PC-3 (cell line): ENCODE measurements at places on chromosomes 4 and X.

DNA sequence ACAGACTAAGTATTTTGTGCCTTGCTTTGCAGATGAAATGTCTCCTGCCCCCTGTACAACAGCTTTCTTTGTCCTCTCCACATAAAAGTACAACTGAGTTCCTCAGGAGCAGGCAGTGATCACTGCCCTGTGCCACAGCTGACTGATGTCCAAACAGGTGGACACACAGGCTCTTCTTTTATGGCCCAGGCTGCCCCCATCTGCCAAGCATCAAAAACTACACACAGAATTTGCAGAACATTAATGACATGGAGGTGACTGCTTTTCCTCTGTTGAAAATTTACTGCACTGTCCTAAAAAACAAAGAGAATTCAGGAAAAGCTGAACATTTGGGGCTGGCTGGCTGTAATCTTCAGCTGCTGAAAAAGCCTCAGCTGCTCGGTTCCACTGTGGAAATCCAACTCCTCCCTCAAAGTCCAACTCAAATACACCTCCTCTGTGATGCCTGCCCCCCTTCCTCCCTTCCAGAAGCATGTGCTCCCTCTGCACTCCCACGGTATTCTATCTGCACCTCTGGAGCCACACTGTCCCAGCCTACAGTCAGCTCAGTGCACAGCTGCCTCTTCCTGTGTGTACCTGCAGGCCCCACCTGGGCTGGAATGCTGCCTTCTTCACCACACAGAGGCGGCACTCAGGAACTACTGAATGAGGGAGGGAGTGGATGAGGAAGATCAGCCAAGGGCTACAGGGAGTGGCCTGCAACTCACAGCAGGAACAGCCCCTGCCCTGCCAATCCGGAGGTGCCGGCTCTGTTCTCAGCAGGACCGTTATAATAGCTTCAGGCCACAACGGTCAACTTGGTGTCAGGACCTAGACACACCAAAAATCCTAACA is 10.3 kb downstream of the AFAP1 start:
- H3K4me1 ChIP-seq = peaks cover 31% of the 10 kb centered on the region
- H3K27ac ChIP-seq = peak overlapping the region; percentile 15
- no peaks in the 10 kb centered on the region for H3K27me3 ChIP-seq
- H3K4me3 ChIP-seq = 0 out of 2 replicates have a peak overlapping the region, but pooled peaks have one; percentile 5

DNA sequence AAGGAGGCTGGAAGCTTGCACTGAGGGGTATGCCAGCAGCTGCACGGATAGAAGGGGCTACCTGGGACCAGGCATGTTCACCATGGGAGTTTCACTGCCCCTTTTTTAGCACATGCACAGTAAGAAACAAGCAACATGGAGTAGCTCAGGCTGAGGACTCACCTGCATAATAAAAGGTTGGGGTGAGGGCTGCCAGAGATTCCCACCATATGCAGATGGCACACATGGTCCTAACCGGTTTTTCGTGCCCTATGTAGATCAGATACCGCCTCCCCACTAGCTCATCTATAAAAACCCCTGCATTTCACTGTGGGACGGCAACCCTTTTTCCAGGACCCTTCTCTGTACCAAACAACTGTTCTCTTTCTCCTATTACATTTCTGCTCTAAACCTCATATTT is 97.0 kb upstream of the LANCL3 start:
- DNase-seq = no peak
- no peak overlapping the region for H3K27ac ChIP-seq
- H3K27me3 ChIP-seq = no peaks in the 10 kb centered on the region
- H3K4me3 ChIP-seq = no peak overlapping the region

GRCh38 chrX:137287191-137287590 is 253.4 kb upstream of the GPR101 start:
- no peak for DNase-seq
- H3K4me1 ChIP-seq = no peaks in the 10 kb centered on the region
- H3K27me3 ChIP-seq = peaks cover 8% of the 10 kb centered on the region; the same call in 1 of the 2 replicates
- no peak overlapping the region for H3K4me3 ChIP-seq
- no peaks in the 10 kb centered on the region for H3K36me3 ChIP-seq
- no peak overlapping the region for H3K27ac ChIP-seq

GRCh38 chr4:29309050-29309449 is 1411.1 kb upstream of the PCDH7 start:
- H3K4me3 ChIP-seq = no peak overlapping the region
- H3K27me3 ChIP-seq = no peaks in the 10 kb centered on the region
- peak; percentile 90 for DNase-seq

DNA sequence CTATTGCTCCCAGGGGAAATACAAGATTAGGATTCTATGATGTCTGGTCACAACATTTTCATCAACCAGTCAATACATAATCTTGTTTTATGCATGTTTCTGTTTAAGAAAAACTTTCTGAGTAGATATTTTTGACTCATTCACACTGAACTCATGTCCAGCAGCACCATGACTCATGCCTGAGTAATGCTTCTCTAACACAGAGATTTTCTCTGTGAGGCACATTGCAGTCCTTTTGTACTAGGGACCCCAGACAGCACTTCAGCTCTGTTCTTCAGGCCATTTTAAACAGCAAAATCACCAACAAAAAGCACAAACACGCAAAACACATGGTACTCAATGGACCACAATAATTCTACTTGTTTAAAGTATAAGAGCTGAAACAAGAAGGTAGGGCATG is 83.6 kb downstream of the MXRA5 start:
- H3K4me1 ChIP-seq = peaks cover 8% of the 10 kb centered on the region
- H3K36me3 ChIP-seq = no peaks in the 10 kb centered on the region
- peak; percentile 63 for DNase-seq
- H3K27ac ChIP-seq = no peak overlapping the region

DNA sequence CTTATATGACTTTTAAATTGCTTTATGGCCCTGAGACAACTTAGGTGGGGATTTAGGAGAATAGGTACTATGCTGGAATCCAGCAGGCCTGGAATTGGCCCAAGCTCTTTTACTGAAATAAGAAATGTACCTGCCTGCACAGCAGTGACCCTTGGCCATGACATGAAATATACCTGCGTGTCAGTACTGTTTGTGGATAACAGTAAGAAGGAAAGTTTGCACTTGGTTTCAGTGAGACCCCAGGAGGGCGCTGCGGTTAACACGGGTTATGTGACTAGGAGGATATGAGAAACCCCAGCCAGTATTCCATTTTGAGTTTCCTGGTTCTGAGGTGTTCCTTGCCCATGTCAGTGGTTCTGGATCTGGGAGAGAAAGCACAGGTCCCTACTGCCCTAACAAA is 5.3 kb downstream of the MTM1 start:
- no peaks in the 10 kb centered on the region for H3K27me3 ChIP-seq

GRCh38 chrX:13059637-13060499 is 15.4 kb upstream of the FAM9C start:
- H3K4me3 ChIP-seq = no peak overlapping the region
- no peaks in the 10 kb centered on the region for H3K27me3 ChIP-seq
- H3K27ac ChIP-seq = peak overlapping the region; percentile 69
- peaks cover 20% of the 10 kb centered on the region for H3K4me1 ChIP-seq
- H3K36me3 ChIP-seq = no peaks in the 10 kb centered on the region

- no peaks in the 10 kb centered on the region for H3K36me3 ChIP-seq
- H3K4me1 ChIP-seq = no peaks in the 10 kb centered on the region
- H3K27me3 ChIP-seq = no peaks in the 10 kb centered on the region
- DNase-seq = no peak
- no peak overlapping the region for H3K27ac ChIP-seq
- no peak overlapping the region for H3K4me3 ChIP-seq
Observed at GRCh38 chr4:120723105-120723504, 199.4 kb downstream of the PRDM5 start.

GRCh38 chr4:31094474-31094873 is 374.3 kb downstream of the PCDH7 start:
- no peak for DNase-seq
- peaks cover 27% of the 10 kb centered on the region for H3K4me1 ChIP-seq
- H3K27me3 ChIP-seq = no peaks in the 10 kb centered on the region

DNA sequence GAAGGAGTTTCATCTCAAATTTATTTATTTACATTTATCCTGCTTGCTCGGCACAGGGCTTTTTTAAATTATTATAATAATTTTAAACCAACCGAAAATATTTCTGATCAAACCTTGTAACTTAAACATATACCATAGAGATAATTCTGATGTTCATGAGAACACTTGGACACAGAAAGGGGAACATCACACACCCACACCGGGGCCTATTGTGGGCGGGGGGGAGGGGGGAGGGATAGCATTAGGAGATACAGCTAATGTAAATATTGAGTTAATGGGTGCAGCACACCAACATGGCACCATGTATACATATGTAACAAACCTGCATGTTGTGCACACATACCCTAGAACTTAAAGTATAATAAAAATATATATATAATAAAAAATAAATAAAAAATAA is 2.9 kb downstream of the ANXA5 start:
- peaks cover 44% of the 10 kb centered on the region for H3K4me1 ChIP-seq
- H3K4me3 ChIP-seq = peak overlapping the region; percentile 64
- no peak for DNase-seq
- peak overlapping the region; percentile 100 for H3K27ac ChIP-seq

DNA sequence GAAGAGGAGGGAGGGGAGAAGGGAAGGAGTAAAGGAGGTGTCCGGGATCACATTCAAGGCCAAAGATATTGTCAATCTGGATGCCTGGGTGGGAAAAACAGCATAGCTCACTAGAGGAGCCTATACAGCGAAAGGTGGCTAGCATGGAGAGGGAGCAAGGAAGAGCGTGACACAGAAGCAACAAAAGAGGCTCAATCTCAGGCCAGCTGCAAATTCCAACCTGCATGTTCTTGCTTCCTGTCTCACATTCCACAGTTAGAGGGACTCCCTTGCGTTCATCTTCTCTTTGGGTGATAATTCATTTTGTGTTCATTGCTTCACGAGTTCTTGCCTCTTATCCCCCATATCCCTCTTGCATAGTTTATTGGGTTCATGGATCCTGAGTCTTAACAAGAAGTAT is 3.0 kb upstream of the CLNK start:
- no peaks in the 10 kb centered on the region for H3K36me3 ChIP-seq
- no peaks in the 10 kb centered on the region for H3K27me3 ChIP-seq
- no peak overlapping the region for H3K27ac ChIP-seq
- DNase-seq = no peak
- no peaks in the 10 kb centered on the region for H3K4me1 ChIP-seq

- DNase-seq = peak; percentile 17
- peak overlapping the region; percentile 87 for H3K27ac ChIP-seq
- no peak overlapping the region for H3K4me3 ChIP-seq
- H3K27me3 ChIP-seq = no peaks in the 10 kb centered on the region
- peaks cover 48% of the 10 kb centered on the region for H3K4me1 ChIP-seq
Observed at GRCh38 chr4:76663824-76664223, 228.8 kb downstream of the SHROOM3 start.

- no peak for DNase-seq
- H3K4me3 ChIP-seq = no peak overlapping the region
- H3K36me3 ChIP-seq = no peaks in the 10 kb centered on the region
- no peaks in the 10 kb centered on the region for H3K4me1 ChIP-seq
- no peak overlapping the region for H3K27ac ChIP-seq
Observed at GRCh38 chr4:12041828-12042227, 613.1 kb upstream of the HS3ST1 start.

DNA sequence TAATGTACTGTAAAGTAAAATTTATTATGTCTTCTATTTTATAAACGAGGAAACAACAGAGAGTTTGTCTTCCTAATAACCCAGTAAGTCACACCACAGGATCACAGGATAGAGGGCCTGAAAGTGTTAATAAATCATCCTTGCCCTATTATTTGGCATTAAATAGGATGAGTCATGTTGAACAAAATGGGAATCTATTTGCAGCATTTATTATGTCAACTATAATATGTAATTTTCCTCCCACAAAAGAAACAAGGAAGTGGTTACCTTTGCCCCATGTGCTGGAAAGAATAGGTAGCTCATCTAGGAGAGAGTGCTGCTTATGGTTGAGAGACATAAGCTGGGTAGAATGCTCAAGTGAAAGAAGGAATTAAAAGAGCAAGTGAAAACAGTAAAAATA is 237.6 kb upstream of the NDST3 start:
- H3K27me3 ChIP-seq = no peaks in the 10 kb centered on the region
- no peak overlapping the region for H3K4me3 ChIP-seq
- H3K4me1 ChIP-seq = peaks cover 11% of the 10 kb centered on the region; the same call in 1 of the 2 replicates
- no peak overlapping the region for H3K27ac ChIP-seq
- no peaks in the 10 kb centered on the region for H3K36me3 ChIP-seq

- H3K27ac ChIP-seq = 0 out of 2 replicates have a peak overlapping the region, but pooled peaks have one; percentile 16
- H3K4me3 ChIP-seq = no peak overlapping the region
- DNase-seq = peak; percentile 55
- H3K27me3 ChIP-seq = no peaks in the 10 kb centered on the region
- no peaks in the 10 kb centered on the region for H3K36me3 ChIP-seq
- peaks cover 28% of the 10 kb centered on the region for H3K4me1 ChIP-seq
Observed at GRCh38 chr4:159012381-159012780, 90.5 kb upstream of the RAPGEF2 start.

- H3K27ac ChIP-seq = no peak overlapping the region
- H3K36me3 ChIP-seq = no peaks in the 10 kb centered on the region
- DNase-seq = no peak
- no peaks in the 10 kb centered on the region for H3K27me3 ChIP-seq
Observed at GRCh38 chr4:158599765-158600498, 71.8 kb downstream of the C4orf46 start.

DNA sequence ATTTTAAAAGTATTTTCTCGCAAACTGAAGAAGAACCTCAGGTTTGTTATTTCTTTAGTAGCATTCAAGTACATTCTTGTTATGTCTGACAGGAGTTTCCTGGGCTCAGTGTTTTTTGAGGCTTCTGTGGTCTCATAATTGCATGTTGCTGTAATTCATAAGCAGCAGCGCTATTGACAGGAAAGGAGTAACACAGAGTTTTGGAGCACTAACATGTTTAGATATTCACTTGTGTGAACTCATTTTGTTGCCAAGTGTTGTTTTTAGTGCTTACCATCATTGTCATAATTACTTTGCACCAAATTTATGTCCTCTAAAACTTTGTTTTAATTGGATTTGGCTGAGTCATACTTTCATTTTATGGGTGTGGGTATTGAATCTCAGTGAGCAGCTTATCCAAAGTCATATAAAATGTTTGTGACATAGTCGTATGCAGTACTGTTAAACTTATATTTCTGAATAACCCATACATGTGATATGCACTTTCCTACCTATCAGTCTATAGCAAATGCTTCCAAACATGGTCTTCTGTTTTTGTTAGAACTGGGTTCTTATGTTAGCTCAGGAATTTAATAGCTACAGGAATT is 358.7 kb upstream of the CTSO start:
- peak overlapping the region; percentile 14; the same call in 1 of the 2 replicates for H3K4me3 ChIP-seq
- no peaks in the 10 kb centered on the region for H3K36me3 ChIP-seq
- H3K27ac ChIP-seq = no peak overlapping the region
- peaks cover 10% of the 10 kb centered on the region for H3K4me1 ChIP-seq

DNA sequence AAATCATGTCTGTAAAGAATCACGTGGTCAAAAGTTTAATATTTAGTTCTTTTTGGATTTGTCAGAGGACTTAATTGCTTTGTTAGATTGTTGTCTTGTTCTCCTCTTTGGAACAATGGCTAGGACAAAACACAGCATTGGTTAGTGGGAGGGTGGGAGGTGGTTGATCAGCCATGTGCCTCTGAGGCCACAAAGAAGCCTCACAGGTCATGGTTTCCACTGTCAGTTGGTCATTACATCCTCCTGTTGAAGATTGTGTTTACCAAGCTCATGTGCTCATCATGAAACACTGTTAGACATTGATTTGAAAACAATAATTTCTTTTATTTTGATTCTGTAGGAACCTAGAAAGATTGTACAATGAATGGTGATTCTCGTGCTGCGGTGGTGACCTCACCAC is 31.9 kb downstream of the ADD1 start:
- no peak for DNase-seq
- H3K27ac ChIP-seq = no peak overlapping the region
- no peaks in the 10 kb centered on the region for H3K27me3 ChIP-seq
- H3K36me3 ChIP-seq = 0 out of 2 replicates have a peak, but pooled peaks cover 4% of the 10 kb centered on the region
- H3K4me1 ChIP-seq = 0 out of 2 replicates have a peak, but pooled peaks cover 6% of the 10 kb centered on the region
- no peak overlapping the region for H3K4me3 ChIP-seq

GRCh38 chrX:74923942-74924448 is 1.3 kb downstream of the NEXMIF start:
- no peak overlapping the region for H3K4me3 ChIP-seq
- peaks cover 24% of the 10 kb centered on the region for H3K27me3 ChIP-seq
- H3K36me3 ChIP-seq = no peaks in the 10 kb centered on the region
- H3K4me1 ChIP-seq = no peaks in the 10 kb centered on the region
- no peak for DNase-seq
